ENCODE measurements at places on chromosomes 5 and 9.

- no peak for DNase-seq
These were observed 110.5 kb upstream of the CD180 start for GRCh38 chr5:67306965-67307607.

DNA sequence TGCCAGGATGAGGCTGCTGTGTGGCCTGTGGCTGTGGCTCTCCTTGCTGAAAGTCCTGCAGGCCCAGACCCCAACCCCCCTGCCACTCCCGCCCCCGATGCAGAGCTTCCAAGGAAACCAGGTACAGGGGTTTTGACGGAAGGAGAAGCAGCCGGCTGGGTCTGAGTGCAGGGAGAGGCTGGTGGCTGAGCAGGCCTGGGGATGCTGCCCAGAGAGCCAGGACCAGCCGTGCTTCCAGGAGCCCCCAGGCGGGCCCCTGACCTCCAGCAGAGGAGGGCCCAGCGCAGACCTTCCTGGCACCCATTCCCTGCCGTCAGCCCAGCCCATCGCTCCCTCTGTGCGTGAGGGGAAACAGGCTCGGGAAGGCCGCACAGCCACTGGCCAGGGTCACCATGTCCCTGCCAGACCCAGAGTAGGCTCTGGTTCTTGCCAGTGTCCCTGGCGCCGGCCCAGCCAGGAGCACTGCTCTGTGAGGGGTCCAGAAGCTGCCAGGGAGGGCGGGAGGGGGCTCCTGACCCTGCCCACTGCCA lies 313 bp downstream of the LCN12 start:
- no peak for DNase-seq

- DNase-seq: no peak
These were observed 108.3 kb upstream of the FER start for GRCh38 chr5:108639366-108639765.

GRCh38 chr5:96407436-96407835 lies 25.6 kb downstream of the PCSK1 start:
- no peak for DNase-seq

DNA sequence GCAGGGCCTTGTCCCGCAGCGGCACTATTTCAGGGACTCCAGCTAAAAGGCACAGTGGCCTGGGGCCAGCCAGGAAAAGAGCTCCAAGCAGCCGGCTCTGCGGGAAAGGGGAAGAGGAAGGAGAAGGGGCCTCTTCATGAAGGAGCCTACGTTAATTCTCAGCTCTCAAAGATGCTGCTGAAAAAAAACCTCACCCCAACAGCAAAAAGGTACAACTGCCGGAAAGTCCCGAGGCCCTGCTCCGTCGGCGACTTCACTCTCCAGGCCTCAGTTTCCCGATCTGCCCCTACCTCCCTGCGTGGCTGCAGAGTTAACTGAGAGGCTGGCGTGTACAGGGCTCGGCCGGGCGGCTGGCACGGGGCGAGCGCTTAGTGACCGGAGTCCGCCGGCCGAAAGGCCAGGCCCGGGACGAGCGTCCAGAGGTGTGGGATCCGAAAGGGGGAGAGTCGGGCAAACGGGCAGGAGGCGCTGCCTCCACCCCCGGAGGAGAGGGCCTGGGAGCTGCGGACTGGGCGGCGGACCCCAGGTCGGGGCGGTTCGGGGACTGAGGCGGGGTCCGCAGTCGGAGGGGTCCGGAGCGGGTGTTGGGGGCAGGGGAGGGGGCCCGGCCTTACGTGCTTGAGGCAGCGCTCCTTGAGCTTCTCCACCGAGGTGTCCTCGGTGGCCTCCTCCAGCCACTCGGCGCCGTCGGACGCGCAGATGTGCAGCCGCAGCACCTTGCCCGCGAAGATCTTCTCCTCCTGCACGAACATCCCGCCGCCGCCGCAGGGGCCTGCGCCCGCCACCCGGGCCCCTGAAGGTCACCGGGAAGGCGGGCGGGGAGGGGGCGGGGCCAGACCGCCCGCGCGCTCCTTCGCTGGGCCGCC lies 529 bp downstream of the UBAC1 start:
- DNase-seq: no peak

- DNase-seq: no peak
These were observed 174.0 kb downstream of the PALM2AKAP2 start for GRCh38 chr9:109953813-109954497.

DNA sequence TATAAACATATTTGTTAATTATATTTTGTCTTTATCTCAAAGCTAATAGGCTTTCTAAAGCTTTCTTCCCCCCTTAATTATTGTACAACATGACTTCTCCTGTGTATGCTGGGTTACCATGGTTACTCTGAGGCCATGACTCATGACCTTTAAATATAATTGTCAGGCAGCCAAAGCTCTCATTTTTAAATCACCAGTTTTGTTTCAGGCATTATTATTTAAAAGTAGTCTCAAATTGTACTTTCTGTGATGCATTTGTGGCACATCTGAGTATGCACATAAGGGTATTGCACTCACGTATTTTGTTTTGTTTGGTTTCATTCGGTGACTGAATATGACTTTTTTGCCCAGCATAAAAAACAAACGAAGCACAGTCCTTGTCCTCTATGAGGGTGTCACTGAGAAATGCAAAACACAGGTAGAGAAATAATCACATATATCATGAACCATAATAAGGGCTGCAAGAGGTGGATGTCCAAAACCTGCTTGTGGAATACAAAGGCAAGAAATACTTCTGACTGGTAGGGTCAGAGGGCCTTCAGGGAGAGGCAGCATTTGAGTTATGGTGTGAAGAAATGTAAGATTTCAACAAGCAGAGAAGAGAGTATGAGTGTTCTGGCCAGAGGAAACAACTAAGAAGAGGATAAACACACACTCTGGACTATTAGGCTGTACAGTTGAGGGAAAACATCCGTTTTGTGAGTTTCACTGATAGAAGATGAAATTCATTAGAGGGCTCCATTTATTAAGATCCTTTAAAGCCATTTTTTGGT lies 2.1 kb downstream of the CCDC192 start:
- no peak for DNase-seq

DNA sequence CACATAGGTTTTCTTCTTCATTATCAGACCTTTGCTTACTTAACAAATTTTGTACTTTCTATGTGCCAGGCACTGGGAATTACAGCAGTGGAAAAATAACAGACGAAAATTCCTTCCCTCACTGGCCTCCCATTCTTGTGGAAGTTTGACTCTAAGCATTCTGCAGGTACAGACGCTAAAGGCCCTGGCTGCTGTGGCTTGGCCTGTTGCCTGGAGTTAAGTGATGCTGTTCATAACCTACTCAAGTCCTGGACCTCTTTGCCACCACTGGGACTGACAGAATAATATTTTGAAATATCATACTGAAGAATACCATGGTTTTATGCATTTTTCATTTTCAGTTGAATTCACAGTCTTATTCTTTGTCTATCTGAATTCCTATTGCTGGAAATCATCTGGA lies 97.3 kb upstream of the SPATA31C2 start:
- no peak for DNase-seq

- DNase-seq: no peak
These were observed 842 bp upstream of the ANGPTL2 start for GRCh38 chr9:127123064-127123890.
